ENCODE measurements at places on chromosomes 7 and 10.

DNA sequence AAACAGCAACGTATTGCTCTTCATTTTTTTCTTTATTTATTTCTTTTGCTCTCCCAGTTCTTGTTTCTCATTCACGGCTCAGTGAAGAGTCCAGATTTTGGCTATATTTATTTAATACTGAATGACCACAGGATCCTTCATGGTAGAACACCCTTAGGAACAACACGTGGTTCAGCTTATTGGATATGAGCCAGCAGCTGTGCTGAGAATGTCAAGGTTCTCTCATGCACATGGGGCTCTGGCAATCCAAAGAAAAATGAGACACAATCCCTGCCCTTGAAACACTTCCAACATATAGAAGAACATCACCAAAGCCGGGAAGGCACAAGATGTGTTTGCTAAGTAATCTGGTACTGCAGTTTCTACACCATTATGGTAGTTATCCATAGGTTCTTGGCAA lies 852.9 kb downstream of the SORCS1 start:
- no peak overlapping the region for H3K4me3 ChIP-seq
- H3K27ac ChIP-seq, result no peak overlapping the region
- no peaks in the 10 kb centered on the region for H3K36me3 ChIP-seq
- no peak for DNase-seq

- no peak for DNase-seq
- no peak overlapping the region for H3K4me3 ChIP-seq
- H3K27me3 ChIP-seq, result no peaks in the 10 kb centered on the region
- no peaks in the 10 kb centered on the region for H3K36me3 ChIP-seq
Measured at GRCh38 chr10:13219685-13220670, 14.2 kb downstream of the UCMA start.

DNA sequence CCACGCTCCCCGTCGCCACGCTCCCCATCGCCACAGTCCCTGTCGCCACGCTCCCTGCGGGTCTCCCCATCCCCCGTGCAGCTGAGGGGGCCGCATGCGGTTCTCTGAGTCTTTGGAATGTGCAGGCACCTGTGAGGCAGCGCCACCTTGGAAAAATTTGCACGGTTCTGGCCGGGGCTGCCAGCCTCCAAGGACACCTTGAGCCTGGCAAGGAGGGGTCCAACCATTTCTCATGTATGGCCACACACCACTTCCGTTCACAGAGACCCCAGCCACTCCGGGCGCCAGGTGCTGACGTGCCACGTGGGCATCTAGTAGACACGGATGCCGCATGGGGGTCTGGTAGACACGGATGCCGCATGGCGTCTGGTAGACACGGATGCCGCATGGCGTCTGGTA lies 70.5 kb upstream of the ADGRA1 start:
- H3K27ac ChIP-seq, result no peak overlapping the region
- H3K27me3 ChIP-seq, result no peaks in the 10 kb centered on the region
- no peak for DNase-seq
- H3K4me1 ChIP-seq, result peaks cover 4% of the 10 kb centered on the region

DNA sequence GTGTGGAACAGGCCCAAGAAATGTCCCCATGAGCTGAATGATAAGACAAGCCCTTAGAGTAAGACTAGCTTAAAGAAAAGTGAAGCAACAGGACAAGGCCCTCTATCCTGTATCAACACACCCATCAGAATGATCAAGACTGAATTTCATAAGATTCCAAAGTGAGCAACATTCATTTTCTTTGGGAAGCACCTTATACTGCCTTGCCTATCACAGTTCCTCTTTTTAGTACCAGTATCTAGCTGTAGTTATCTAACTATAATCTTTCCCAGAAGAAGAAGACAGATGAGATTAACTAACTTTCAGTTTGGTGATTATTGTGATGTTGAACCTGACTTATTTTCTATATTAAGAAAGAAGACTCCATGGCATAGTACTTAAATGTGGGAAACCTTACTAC lies 391.2 kb downstream of the PHTF2 start:
- peaks cover 4% of the 10 kb centered on the region for H3K4me1 ChIP-seq
- H3K27me3 ChIP-seq, result no peaks in the 10 kb centered on the region
- H3K4me3 ChIP-seq, result no peak overlapping the region
- no peak overlapping the region for H3K27ac ChIP-seq
- H3K36me3 ChIP-seq, result no peaks in the 10 kb centered on the region

- no peak overlapping the region for H3K27ac ChIP-seq
- H3K36me3 ChIP-seq, result no peaks in the 10 kb centered on the region
Measured at GRCh38 chr10:122348512-122348911, 26.0 kb upstream of the PLEKHA1 start.

GRCh38 chr7:46397591-46397990 lies 476.5 kb upstream of the IGFBP3 start:
- H3K27ac ChIP-seq, result no peak overlapping the region
- DNase-seq, result no peak
- H3K36me3 ChIP-seq, result no peaks in the 10 kb centered on the region
- H3K4me3 ChIP-seq, result no peak overlapping the region
